ENCODE measurements at places on chromosomes 16 and 17.
A peak's percentile ranks its signal among the peaks of the same experiment; 100 is the strongest.

DNA sequence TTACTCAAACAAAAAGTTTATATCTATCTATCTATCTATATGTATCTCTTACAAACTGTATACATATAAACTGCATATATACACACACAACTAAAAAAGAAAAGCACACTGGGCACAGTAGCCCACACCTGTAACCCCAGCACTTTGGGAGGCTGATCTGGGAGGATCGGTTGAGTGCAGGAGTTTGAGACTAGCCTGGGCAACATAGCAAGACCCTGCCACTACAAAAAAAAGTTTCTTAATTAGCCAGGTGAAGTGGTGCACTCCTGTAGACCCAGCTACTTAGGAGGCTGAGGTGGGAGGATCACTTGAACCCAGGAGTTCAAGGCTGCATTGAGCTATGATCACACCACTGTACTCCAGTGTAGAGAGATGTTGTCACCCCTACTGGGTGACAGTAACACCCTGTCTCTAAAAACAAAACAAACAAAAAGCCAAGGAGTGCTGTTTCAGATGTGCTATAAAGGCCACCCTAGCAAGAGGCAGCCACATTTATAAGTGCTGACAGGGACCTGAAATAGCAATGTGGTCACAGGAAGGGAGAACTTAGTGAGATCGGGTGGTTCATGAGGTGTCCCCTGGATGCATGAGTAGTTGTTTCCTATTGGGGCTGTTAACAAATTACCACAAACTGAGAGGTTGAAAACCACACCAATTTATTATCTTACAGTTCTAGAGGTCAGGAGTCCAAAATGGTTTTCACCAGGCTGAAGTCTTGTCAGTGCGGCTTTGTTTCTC is 4.8 kb downstream of the CD2BP2 start:
- no peak for DNase-seq

- DNase-seq: no peak
Measured at GRCh38 chr16:85429776-85430522, 183.2 kb upstream of the GSE1 start.

GRCh38 chr16:28196387-28196987 is 15.3 kb downstream of the XPO6 start:
- DNase-seq: no peak

- no peak for DNase-seq
Measured at GRCh38 chr17:74089869-74090464, 113.5 kb upstream of the RPL38 start.

- DNase-seq: no peak
Measured at GRCh38 chr16:11748404-11749254, 6.0 kb upstream of the TXNDC11 start.

GRCh38 chr16:5502467-5502869 is 404.9 kb upstream of the EEF2KMT start:
- no peak for DNase-seq

DNA sequence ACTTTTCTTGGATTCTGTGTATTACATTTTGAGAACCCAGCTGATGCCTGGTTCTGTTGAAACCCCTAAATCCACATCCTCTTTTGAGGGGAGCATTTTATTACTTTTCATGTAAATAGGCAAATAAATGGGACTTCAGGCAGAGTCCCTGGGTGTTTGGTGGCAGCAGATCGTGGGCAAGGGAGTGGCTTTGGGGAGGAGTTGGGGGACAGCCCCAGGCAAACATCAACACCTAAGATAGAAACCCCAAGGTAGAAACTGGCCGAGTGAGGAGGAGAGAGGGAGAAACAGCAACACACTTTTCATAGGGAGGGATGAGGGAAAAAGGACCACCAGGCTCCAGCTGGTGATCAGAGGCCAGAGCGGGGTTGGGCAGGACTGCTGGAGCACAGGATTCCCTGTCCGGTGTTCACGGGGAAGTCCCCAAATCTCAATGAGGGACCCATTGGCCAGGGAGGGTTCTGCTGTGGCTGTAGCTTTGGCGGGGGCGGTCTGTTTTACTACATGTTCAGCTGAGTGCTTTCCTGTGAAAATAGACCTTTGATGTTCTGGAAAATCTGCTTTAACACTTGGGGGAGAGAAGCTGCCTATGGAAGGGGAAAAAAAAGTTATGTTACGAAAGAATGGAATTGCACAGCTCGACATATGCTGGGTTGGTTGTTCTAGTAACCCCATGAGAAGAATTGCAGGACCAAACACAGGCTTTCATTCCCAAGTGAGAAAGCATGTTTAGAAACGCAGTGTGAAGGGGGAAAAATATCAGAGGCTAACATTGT is 46.6 kb downstream of the MSI2 start:
- DNase-seq: no peak

DNA sequence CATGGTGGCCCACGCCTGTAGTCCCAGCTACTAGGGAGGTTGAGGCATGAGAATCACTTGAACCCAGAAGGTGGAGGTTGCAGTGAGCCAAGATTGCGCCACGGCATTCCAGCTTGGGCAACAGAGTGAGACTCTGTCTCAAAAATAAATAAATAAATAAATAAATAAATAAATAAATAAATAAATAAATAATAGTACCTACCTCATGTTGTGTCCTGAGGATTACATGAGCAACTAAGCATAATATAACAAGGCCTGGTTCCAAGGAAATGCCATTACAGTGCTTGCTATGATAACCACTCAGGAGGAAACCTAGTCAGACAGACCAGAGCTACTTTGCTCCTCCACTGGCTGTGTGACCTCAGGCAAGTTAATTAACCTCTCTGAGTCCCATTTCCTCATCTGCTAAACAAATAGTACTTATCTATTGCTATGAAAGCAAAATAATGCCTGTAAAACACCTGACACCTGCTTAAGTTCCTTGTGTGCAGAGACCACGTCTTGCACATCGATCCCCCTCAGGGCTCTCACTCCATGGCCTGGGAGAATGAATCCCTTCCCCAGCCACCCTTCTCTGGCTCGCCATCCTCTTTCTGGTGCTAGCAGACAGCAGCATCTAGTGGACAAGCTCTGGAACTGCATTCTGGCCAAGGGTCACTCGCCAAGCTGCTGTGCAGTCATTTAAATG is 7.5 kb downstream of the EPOP start:
- peak; percentile 24 for DNase-seq

DNA sequence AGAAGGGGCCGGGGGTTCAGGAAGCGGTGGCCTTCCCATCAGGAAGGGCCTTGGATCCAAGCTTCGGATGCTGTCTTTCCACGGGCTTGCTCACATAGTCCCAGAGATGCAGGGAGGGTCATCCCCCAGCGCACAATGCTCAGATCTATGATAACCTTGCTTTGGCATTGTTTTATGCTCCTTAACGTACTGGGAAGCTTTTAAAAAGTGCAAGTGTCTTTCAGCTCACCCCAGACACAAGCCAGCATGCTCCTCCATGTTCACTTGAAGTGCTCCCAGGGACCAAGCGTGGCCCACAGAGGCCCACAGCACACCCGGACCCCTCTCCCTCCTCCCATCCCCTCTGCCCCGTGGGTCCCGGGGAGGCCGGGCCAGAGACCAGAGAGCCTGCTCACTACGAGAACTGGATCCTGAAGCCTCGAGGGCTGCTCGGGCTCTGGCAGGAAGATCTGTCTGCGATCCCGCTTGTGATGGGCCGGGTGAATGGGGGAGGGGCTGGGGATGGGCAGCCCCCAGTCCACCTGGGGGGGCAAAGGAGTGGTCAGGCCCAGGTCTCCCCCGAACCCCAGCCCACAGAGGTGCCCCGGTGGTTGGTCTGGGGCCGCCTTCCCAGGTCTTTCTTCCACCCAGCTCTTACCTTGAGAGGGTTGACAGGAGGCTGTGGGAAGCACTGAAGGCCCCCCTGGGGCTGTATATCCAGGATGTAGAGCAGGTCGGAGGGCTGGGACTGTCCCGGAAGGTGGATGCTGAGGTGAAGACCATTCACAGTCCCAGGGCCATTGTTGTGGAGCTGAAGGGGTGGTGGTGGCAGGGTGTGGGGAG is 11.8 kb upstream of the FAM171A2 start:
- DNase-seq: no peak

- no peak for DNase-seq
Measured at GRCh38 chr17:7063518-7064094, 16.4 kb downstream of the CLEC10A start.

- no peak for DNase-seq
Measured at GRCh38 chr16:17474572-17474971, 3.8 kb upstream of the XYLT1 start.

DNA sequence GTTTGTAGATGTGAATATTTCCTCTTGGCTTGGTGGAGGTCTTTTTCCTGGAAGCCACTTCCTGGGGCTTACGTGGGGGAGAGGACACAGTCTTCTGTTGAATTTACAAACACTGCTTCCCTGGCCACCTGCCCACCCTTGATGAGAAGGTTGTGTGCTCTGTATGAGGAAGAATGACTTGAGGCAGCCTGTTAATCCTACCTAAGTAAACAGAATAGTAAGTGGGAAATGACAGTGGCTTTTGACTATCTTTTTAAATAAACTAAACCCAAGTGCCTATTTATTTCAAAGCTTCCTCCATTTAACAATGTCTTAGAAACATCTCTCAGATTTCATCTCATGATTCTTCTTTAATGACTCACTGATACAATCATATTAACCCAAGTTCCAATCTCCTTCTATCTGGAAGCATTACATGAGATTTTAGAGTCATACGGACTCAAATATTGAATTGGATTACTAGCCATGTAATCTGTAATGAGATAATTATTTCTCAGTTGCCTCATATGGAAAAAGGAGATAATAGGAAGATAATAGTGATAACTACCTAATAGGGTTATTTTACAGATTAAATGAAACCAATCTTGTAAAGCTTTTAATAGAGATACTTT is 96.6 kb upstream of the SMIM36 start:
- DNase-seq: no peak

DNA sequence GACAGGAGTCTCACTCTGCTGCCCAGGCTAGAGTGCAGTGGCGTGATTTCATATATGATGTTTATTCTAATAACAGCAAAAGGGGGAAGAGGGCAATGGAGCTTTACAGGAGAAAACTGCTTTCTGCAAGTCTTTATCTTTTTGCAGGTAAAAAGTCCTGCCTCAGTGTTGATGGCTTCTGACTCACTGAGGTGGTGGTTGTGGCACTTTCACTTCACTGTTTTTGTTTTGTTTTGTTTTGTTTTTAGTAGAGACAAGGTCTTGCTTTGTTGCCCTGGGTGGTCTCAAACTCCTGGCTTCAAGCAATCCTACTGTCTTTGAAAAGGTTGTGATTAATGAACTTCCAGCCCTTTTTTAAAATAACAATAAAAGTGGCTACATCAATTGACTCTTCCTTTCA is 68.0 kb upstream of the TBC1D3K start:
- no peak for DNase-seq

GRCh38 chr17:30812218-30813177 is 12.0 kb downstream of the CRLF3 start:
- no peak for DNase-seq

- no peak for DNase-seq
Measured at GRCh38 chr16:87421003-87421912, 29.1 kb downstream of the MAP1LC3B start.

GRCh38 chr17:43341715-43342588 is 56.8 kb upstream of the ARL4D start:
- DNase-seq: no peak

GRCh38 chr17:73166731-73167581 is 2.1 kb downstream of the SSTR2 start:
- DNase-seq: no peak

DNA sequence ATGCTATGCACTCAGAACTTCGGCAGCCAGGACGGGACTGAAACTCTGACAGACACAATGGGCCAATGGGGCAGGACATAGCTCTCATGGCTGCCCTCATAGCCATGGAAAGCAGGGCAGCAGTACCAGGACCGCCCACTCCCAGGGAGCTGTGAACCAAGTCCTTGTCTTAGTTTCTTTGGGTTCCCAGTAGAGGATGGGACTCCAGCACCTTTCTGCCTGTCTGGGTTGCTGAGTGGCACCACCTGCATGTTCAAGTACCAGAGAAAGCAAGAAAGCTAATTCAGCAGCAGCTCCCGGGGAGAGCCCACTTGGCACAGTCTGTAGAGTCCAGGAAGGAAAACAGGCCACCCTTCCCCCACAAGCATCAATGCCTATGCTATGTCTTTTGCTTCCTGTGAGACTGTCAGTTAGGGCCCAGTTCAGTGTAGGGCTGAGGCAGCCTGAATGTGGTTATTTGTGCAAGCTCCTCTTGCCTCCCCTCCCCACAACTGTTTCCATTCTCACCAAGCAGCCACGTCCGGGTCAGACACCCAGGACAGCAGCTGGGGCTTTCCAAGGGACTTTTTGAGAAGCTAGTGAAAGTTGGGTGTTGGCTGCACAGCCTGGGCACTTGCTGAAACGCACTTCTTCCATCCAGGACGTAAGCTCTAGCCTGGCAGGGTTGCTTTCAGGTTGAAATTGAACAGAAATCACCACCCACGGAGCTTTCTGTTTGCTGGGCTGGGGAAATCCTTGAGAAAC is 7.8 kb downstream of the SUPT4H1 start:
- DNase-seq: peak; percentile 79

- no peak for DNase-seq
Measured at GRCh38 chr17:11493936-11494335, 104.3 kb upstream of the DNAH9 start.

GRCh38 chr16:82814059-82814458 is 187.3 kb downstream of the CDH13 start:
- no peak for DNase-seq

GRCh38 chr16:2042986-2043666 is 4.5 kb downstream of the NTHL1 start:
- DNase-seq: no peak

DNA sequence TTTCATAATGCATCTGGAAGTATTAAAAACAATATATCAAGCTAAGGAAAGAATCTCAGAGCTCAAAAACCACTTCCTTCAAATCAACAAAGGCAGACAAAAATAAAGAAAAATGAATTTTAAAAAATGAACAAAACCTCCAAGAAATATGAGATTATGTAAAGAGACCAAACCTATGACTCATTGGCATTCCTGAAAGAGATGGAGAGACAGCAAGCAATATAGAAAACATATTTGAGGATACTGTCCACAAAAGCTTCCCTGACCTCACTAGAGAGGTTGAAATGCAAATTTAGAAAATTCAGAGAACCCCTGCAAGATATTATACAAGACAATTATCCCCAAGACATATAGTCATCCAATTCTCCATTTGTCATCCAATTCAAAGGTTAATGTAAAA is 311.3 kb upstream of the SOX9 start:
- no peak for DNase-seq

- DNase-seq: no peak
Measured at GRCh38 chr17:45366049-45366448, 49.2 kb upstream of the MAP3K14 start.

DNA sequence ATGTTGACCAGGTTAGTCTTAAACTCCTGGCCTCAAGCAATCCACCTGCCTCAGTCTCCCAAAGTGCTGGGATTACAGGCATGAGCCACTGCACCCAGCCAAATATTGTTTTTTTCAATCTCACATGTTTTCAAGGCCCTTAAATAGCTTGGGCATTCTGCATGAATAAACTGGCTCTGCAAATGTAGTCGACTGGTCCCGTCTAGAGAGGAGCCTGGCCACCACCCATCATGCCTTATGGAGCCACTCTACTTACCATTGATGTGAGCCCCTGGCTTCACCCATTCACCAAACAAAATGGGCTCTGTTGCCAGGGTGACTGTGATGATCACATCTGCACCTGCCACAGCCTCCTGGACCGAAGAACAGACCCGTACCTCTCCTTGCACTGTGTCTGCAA is 10.8 kb downstream of the CRYM start:
- no peak for DNase-seq

Data from effector CD4-positive, alpha-beta T cell (primary cell).